ENCODE measurements at places on chromosomes 4 and X.

- no peak for DNase-seq
Measured at GRCh38 chr4:158295053-158295452, 84.8 kb downstream of the TMEM144 start.

GRCh38 chrX:24761306-24761705 is 67.6 kb downstream of the POLA1 start:
- DNase-seq = no peak

DNA sequence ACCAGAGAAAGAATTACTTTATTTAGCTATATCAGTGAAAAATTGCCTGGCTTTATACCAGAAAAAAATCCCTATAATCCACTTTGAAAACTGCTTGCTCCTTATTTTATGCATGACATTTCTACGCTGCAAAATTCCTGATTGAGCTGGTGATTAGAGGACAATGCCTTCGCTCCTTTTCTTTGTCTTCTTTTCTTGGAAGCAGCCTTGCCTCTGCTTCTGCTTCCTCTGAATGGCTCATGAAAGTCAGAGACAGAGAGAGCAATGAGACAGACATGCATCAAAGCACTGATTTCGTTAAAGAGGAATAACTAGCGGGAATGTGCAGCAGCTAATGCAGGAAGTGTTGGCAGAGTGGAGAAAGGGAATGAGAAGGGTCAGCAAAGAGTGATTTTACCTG is 294.3 kb upstream of the IGFBP7 start:
- no peak for DNase-seq

DNA sequence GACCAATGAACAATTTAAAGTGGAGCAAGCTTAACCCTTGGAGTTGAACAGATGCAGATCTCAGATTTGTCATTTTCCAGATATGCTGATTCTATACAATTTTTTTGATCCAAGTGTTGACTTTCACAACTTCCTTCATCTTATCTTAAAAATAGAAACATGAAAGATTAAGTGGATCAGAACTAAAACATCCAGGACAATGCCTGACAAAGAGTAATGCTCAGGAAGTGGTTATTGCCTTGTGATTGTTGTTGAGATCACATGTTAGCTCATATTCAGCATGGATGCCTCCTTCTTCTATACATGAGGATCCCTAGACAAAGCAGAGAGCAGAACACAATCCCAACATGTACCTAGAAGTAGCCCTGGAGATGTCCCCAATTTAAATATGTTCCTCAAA is 160.9 kb downstream of the PPARGC1A start:
- DNase-seq = no peak

DNA sequence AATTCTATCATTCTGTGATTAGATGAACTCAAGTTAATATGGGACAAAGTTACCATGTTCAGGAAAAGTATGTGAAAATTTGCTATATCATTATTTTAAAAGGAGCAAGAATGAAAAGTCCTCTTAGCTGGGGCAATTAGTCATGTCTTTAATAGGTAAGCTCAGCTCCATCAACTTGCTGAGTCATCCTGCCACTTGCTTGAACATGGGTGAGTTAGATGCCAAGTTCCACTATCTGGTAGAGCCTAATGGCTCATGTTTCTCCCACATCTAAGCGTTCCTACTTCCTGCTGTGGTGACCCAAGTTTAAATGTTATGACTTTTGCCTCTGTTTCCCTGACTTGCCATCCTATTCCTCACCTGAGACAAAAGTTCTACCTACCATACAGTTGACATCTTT is 276.8 kb downstream of the ZNF674 start:
- no peak for DNase-seq

- DNase-seq = no peak
Measured at GRCh38 chrX:38069273-38069672, 62.9 kb downstream of the SYTL5 start.

- no peak for DNase-seq
Measured at GRCh38 chr4:172202480-172203076, 389.4 kb downstream of the GALNTL6 start.

Measured in activated effector memory CD4-positive, alpha-beta T cell treated with anti-CD3 and anti-CD28 coated beads, Interleukin-2, amount 50 U/mL, for 16 hours (primary cell).